ENCODE measurements at places on chromosomes 4 and X.

- no peak for DNase-seq
These were observed 23.4 kb upstream of the PRPS2 start for GRCh38 chrX:12767856-12768255.

GRCh38 chr4:30256116-30256832, 463.9 kb upstream of the PCDH7 start:
- DNase-seq, result no peak

DNA sequence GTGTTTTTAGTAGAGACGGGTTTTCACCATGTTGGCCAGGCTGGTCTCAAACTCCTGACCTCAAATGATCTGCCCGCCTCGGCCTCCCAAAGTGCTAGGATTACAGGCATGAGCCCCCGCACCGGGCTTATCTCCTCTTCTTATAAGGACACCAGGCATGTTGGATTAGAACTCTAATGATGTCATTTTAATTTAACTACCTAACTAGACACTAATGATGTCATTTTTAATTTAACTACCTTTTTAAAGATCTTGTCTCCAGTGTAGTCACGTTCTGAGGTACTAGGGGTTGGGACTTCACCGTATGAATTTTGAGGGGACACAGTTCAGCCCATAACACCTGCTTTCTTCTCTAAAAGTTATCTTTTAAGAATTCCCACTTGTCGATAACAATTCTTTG, 37.7 kb upstream of the MAGED1 start:
- no peak for DNase-seq

- peak; percentile 58 for DNase-seq
These were observed 9.6 kb upstream of the MTMR1 start for GRCh38 chrX:150683536-150684146.

- no peak for DNase-seq
These were observed 162.8 kb downstream of the GABRB1 start for GRCh38 chr4:47194036-47194737.

DNA sequence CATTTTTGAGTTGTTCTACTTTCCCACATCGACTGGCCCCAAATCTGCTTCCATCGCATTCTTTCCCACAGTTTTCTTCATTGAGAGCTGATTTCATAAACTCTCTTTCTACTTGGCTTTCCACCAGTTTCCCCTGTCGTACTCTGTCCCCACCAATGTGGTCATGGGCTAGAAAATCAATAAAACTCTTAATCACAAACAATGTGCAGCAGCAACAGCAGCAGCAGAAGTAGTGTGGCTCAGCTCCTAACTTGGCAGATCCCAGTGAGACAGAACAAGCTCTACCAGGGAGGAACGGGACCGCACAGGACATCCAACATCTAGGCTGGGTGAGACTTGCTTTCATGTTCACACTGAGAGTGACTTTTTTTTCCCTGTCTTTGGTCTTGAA, 3.1 kb upstream of the SETD7 start:
- DNase-seq, result no peak

DNA sequence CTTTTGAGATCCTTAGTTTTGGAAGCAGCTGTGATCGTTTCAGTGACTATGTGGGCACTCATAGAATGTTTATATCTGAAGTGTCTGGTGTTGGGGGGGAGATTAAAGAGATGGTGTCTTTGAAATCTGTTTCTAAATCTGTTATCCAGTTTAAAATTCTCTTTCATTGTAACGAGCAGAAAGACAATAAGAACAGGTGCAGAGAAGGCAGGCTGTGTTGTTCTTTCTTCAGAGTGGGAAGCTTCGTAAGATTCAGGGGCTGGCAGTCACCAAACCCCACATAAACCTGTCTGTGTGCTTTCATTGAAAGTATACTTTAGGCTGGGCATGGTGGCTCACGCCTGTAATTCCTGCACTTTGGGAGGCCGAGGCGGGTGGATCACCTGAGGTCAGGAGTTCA, 16.3 kb upstream of the DHRSX start:
- no peak for DNase-seq

GRCh38 chr4:149409146-149409545, 406.5 kb downstream of the IQCM start:
- DNase-seq, result peak; percentile 89

- no peak for DNase-seq
These were observed 37.4 kb downstream of the PDGFC start for GRCh38 chr4:156934259-156934635.

Measured in fibroblast of the aortic adventitia (primary cell).